ENCODE measurements at places on chromosomes 1 and 21.

- no peak for DNase-seq
These were observed 224.2 kb downstream of the FOXD2 start for GRCh38 chr1:47662068-47662467.

- DNase-seq, result peak; percentile 94
These were observed 24.1 kb upstream of the ALDH4A1 start for GRCh38 chr1:18926315-18927081.

DNA sequence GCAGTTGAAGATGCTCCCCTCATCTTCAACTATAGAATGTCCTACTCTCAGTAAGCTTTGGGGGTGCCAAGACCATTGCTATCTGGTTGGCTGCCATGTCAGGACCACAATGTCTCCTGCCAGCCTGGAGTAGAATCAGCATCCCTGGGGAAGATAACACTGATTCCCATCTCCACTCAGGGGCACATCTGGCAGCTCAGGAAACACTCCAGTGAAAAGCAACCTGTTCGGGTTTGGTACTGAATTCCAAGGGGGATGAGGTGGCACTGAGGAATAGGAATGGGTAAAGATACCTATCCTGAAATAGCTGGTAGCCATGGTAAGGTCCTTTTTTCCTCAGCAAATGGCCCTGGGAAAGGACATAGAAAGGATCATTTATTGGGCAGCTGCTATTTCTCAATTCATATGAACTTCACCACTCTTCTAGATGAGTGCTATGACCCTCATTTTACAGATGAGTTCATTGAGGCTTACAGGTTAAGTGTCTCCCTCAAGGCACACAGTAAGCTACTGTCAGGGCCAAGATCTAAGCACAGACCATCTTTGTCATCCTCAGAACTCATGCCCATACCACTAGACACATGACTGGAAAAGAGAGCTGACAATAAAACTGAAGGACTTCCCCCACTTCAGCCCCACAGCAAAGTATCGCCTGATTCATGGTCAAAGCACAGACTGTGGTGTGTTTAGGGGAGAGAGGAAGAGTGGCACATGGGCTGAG, 31.4 kb downstream of the AK2 start:
- no peak for DNase-seq

DNA sequence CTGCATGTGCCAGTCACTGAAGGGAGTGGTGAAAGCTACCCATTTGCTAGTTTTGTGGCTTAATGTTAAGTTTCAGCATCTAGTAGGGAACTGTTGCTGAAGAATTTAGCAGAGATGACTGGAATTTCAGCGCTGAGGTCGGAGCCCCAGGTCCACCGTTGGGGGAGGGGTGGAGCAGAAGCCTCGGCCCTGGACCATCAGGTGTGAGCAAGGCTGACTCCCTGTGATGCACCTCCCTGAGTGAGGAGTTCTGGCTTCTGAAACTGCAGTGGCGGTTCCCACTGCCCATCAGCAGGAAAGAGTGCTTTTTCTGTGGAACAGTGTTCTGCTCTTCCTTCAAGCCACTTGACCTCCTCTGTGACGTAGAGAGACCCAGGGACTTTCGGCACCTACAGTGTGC, 1.3 kb downstream of the NOS1AP start:
- no peak for DNase-seq

DNA sequence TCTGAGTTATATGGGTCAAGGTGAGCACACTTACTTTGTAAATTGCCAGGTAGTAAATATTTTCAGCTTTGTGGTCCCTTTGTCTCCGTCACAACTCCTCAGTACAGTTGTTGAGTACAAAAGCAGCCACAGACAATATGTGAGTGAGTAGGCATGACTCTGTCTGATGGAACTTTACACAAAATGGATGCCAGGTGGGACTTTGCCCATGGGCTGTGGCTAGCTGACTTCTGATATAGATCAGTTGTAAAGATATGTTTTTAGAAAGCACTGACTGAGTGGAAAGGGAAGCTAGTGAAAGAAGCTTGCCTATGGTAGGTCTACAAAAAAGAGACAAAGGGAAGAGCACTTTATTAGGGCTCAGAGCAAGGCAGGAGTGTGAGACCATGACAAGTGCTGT, 23.1 kb upstream of the IGSF5 start:
- no peak for DNase-seq

DNA sequence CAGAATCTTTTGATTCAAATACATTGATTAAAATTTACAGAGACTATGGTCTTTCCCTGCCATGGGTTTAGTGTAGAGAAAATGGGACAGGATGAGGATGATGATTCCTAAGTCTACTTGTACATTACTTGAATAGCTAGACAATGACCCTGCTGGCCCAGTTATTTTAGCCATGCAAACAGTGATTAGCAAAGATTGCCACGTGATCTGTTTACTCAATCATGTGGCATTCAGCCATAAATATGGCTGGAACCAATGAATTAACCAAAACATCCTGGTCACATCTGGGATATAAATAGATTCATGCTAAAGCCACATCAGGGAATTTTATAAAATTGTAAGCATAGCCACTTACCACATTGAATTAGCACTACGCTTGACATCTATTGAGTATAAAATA, 167.3 kb downstream of the PBX1 start:
- no peak for DNase-seq

GRCh38 chr1:201184307-201185122, 6.1 kb upstream of the IGFN1 start:
- DNase-seq, result no peak

DNA sequence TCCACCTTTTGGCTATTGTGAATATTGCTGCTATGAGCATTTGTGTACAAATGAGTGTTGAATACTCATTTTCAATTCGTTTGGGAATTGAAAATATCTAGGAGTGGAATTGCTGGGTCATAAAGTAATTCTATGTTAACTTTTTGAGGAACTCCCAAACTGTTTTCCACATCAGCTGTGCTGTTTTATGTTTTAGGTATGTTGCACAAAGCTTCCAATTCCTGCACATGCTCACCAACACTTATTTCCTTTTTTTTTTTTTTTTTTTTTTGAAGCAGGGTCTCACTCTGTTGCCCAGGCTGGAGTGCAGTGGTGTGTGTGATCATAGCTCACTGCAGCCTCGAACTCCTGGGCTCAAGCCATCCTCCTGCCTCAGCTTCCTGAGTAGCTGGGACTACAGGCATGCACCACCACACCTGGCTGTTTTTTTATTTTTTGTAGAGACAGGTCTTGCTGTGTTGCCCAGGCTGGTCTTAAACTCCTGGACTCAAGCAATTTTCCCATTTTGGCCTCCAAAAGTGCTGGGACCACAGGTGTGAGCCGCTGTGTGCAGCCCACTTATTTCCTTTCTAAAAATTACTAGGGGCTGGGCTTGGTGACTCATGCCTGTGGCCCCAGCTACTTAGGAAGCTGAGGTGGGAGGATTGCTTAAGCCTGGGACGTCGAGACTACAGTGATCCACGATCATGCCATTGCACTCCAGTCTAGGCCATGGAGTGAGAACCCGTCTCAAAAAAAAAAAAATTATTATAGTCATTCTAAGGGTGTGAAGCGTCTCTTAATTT, 33.4 kb downstream of the TMCC2 start:
- no peak for DNase-seq

DNA sequence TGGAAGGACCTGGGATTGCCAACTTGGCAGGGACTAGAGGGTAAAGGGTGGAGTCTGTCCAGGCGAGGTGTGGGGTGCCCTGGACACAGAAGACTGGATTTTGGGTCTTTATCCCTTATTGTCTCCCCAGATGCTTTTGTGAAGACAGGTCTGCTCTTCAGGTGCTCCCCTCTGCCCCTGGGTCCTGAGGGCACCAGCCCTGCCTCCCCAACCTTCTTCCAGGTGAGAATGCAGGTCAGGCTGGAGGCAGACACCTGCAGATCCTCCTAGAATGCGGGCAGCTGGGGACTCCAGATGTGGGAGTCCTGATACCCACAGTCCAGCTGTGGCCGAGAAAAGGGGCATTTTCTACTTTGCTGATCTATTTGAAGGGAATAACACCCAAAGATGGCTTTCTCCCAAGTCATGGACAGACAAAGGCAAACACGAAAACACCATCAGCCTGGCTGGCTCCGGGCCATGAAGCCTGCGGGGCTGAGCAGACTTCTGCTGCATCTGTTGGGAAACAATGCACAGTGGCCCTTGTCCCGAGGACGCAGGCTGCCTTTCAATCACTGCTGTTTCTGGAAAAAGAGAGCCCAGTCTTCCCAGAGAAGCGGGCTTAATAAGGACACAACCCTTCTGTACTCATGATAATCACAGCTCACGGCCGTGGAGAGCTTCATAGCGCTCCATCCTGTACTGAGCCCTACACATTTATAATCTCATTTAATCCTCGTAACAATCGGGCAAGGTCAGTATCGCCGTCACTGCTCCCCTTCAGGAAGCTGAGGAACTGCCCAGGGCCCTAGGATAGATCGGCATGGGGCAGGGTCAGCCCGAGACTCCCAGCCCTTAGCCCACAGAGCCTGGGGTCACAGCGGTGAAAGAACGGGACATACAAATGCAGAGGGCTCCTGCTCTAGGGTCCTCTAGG, 62.0 kb upstream of the ABCG1 start:
- no peak for DNase-seq

DNA sequence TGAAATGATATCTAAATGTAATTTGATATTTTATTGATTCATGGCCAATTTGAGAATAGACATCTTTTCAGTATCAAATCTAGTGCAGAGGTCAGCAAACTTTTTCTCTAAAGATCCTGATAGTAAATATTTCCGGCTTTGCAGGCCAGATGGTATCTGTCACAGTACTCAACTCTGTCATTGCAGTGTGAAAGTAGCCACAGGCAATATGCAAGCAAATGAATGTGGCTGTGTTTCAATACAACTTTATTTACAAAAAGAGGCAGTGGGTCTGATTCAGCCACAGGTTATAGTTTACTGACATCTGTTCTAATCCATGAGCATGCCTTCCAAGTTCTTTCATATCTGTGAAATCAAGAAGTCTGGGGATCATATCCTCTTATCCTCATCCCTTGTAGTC, 221.2 kb downstream of the PRDM2 start:
- DNase-seq, result no peak

- no peak for DNase-seq
These were observed 7.8 kb upstream of the MMEL1 start for GRCh38 chr1:2640626-2641025.

GRCh38 chr1:170470121-170470520, 61.8 kb upstream of the GORAB start:
- DNase-seq, result no peak

DNA sequence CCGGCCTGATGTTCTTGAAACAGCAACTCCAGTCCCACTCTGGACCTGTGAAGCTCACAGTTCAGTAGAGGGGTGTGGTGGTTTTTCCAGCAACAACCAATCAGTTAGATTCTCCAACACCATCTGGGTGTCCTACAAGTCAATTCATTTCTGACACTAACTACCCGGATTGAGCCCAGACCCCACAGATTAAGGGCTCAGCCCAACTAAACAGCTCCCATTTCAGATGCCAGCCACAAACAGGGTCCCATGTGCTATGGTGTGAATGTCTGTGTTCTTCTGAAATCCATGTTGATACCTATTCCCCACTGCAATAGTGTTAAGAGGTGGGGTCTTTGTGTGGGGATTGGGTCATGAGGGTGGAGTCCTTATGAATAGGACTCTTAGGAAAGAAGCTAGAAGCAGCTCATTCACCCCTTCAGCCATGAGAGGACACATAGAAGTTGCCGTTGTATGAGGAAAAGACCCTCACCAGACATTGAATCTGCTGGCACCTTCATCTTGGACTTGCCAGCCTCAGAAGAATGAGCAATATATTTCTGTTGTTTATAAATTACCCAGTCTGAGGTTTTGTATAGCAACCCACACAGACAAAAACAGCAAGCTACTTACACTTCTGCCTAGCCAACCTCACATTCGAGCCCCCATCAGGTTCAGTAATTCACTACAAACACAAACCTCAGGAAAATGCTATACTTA, 53.6 kb downstream of the IRF2BP2 start:
- no peak for DNase-seq
